Retinal pigment epithelial cell (primary cell): ENCODE measurements at places on chromosomes 5 and 9.

- peak; percentile 79 for DNase-seq
These were observed 52.8 kb upstream of the CCDC112 start for GRCh38 chr5:115349001-115349817.

DNA sequence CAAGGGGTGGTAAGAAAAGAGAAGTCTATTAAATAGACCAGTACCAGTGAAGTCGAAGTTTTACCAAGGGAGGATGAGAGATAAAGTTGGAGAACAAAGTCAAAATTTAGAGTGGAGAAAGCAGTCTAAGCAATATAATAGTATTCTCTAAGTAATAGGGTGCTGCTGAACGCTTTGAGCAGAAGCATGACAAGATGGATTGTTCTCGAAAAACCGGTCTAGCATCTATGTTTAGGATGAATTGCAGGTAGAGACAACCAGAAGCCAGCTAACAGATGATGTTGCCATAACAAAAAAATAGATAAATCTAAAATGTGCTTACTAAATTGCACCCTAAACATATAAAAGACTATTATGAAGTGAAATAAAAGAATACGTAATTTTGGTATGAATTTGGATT lies 237.0 kb downstream of the PRELID2 start:
- DNase-seq: no peak

DNA sequence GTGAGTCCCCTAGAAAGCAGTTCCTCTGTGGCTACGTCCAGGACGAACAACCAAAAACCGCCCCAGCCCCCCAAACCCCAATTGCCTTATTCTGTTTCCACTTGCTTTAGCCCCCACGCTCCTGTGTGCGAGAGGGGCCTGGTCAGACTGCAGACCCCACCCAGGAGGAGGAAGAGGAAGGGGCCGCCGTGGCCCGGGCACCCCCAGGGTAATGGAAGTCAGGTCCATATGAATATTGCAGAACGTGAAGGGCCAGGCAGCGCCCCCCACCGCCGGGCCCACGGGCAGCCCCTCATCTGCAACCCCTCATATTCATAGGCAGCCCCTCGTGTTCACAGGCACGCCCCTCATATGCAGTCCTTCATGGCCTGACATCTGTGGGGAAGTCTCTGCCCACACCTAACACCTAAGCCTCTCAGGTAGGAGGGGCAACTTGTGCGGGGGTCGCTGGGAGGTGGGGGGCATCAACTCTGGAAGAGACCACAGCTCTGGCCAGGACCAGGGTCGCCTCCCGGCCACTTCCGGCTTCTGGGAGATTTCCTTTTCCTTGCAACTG lies 37.7 kb upstream of the PLEKHG4B start:
- no peak for DNase-seq

GRCh38 chr5:123439709-123440108 lies 16.5 kb upstream of the CEP120 start:
- no peak for DNase-seq

GRCh38 chr5:83443534-83443933 lies 28.0 kb upstream of the VCAN start:
- no peak for DNase-seq

- no peak for DNase-seq
These were observed 63.8 kb downstream of the TMOD1 start for GRCh38 chr9:97565262-97565661.

GRCh38 chr5:145629047-145629446 lies 206.1 kb downstream of the PRELID2 start:
- DNase-seq: no peak

DNA sequence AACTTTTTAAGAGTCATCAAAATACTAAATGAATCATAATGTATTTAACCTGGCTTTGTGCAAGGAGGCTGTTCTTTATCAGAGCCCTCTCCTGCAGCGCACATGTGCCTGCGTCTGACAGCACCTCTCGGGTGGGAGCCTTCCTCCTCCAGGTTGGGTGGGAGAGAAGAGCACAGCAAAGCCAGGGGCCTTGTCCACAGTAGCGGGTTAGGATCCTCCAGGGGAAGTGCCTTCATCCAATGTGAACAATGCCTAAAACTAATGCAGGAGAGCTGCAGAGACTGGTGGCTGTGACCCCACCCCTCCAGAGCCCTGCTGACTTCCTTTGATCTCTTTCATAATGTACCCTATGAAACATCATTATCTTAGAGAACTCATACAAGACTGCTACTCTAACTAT lies 10.2 kb downstream of the UBE2QL1 start:
- DNase-seq: no peak

- DNase-seq: no peak
These were observed 88.7 kb upstream of the PHF24 start for GRCh38 chr9:34869390-34869789.

DNA sequence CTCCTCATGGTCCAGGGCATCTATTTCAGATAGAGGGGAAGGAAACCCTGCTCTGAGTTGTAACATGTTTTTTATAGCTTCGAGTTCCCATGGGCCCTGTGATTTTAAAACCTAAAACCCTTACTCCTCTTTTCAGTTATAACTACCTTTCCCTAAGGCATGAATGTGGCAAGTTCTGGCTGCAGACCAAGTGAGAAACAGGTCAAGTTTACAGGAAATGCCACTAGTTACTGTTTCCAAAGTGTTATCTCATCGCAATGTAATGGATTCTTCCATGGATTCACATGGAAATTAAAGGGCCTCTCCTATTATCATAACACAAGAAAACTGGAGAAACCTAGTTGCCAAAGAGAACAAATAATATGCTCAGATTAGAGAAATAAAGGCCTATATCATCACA lies 574.5 kb upstream of the GRAMD2B start:
- no peak for DNase-seq

DNA sequence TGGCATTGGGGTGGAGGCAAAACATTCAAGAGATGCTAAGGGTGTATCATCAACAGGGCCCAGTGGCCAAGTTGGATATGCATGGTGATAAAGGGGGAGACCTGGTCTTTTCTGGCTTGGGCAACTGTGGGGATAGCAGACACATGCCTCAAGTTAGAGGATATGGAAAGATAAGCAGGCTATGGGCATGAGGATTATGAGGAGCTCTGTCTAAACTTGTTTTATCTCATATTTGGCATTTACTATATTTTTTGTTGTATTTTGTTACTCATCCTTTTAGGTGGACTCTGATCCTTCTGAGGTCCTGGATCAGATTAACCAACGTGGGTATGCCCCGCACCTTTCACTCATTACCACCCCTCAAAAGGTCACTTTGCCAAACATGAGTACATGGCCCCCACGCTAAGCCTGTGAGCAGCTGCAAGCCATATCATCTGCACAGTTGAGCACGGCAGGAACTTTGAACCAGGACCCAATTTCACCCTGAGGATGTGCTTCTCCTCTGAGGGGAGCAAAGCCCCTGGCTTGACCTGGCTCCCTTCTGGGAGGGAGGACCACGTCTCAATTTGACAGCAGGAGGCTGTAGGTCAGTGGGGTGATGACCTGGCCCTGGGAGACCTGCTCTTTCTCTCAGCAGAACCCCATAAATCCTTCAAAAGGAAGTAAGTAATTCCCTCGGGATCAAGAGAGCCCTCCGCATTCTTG lies 71.1 kb upstream of the CD180 start:
- no peak for DNase-seq

DNA sequence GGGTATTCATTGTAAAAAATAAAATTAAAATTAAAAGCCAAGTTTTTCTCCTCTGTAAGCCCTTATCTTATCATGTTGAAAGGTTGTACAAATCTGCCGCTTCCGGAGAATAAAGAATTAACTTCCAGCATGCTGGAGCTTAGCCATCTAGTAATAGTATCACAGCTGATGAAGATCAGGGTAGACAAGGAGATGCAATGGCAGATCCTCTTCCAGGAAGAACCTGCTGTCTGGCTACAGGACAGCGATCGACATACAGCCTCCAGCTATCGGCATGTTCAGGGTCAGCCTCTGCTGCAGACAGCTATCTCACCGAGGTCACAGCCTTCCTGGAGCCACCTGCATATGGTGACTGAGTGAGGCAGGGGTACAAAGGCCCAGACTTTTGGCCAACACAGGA lies 82.6 kb downstream of the MED27 start:
- no peak for DNase-seq

GRCh38 chr9:36858805-36859375 lies 175.2 kb downstream of the PAX5 start:
- no peak for DNase-seq

- DNase-seq: no peak
These were observed 86.0 kb upstream of the EQTN start for GRCh38 chr9:27382975-27383374.

DNA sequence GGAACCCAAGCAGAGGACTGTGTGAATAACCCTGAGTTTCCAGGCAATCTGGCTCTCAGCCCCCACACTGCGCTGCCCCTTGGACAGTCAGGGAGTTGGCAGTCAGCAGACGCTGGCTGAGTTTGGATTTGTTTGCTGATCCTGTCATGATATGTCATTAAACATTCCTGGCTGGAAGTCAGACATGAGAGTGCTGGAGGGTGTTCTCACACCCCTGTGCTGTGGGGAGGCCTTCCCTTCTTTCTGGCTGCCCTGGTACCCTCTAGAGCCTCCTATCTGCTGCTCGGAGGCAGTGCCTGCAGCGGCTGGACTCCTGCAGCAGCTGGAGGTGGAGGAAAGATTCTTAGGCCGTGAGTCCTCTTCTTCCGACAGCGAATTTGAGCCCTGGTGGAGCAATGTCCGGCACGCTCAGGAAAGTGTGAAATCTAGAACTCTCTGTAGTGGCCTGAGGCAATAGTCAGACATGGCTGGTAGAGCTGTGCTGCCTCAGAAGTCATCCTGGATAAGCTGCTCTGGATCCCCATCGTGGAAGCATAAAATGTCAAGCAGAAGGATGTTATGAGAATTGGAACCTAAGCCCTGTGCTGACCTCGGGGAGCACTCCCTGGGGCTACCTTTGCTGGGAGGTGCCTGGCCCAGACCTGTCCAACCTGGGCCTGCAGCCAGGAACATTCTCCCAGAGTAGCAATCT lies 72.0 kb downstream of the PDE8B start:
- DNase-seq: no peak

DNA sequence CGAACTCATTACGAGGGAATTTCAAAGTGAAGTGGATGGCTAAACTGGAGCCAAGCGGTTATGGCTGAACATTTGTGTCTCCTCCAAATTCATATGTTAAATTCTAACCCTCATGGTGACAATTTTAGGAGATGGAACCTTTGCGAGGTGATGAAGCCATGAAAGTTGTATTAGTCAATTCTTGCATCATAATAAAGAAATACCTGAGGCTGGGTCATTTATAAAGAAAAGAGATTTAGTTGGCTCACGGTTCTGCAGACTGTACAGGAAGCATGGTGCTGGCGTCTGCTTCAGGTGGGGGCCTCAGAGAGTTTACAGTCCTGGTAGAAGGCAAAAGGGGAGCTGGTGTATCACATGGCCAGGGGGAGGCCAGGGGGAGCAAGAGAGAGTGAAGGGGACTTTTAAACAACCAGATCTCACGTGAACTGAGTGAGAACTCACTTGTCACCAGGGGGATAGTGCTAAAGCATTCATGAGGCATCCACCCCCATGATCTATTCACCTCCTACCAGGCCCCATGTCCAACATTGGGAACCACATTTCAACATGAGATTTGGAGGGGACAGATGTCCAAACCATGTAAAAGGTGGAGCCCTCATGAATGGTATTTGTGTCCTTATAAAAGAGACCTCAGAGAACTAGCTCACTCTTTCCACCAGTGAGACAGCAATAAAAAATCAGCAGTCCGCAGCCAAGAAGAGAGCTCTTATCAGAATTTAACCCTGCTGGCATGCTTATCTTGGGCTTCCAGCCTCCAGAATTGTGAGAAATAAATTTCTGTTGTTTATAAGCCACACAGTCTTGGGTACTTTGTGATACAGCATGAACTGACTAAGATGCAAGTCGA lies 143.4 kb downstream of the MTRR start:
- DNase-seq: no peak

DNA sequence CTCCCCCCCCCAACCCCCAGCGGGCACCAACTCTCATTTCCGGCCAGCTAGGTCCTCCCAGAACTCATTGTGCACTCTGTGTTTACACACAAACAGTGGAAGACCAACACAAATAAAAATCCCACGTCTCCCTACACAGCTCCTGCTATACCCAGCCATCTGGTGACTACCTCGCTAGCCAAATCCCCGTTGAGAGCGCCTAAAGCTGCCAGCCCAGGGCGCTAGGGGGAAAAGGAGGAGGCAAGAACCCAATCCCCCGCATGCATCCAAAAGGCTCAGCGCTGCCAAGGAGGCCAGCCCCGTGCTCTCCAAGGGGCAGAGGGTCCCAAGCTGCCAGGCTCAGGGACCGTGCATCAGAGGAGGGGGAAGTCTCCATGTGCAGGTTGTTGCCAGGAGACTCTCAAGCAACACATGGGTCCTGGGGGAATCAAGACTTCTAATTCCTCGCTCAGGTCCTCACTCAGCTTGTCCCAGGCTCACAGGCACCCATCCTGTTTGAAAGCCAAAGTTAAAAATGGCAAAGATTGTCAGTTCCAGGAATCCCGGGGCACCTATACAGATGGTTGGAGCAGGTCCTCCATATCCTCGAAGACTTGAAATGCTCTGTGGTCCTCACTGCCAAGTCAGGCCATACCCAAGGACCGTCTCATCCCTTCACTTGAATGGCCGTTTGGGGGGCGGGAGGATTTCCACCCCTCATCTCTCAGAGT lies 2.7 kb downstream of the ASTN2 start:
- DNase-seq: no peak

DNA sequence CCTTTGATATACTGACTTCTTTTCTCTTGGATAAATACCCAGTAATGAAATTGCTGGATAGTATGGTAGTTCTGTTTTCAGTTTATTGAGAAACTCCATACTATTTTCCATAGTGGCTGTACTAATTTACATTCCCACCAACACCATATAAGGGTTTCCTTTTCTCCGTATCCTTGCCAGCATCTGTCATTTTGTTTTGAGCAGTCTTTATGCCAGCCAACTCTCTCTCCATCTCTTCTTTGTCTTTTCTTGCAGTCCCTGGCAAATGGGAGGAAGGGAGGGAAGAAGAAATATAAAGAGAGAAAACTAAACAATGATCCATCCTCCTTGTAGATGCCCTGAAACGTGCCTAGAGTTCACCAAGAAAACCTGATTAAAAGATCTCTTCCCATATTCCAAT lies 9.6 kb upstream of the VLDLR start:
- no peak for DNase-seq
